ENCODE measurements at places on chromosomes 1 and 21.

GRCh38 chr1:160544647-160545046, 21.6 kb upstream of the SLAMF6 start:
- DNase-seq, result no peak

GRCh38 chr1:88741413-88741812, 57.3 kb downstream of the PKN2 start:
- DNase-seq, result no peak

- no peak for DNase-seq
These were observed 196.6 kb downstream of the MATN1 start for GRCh38 chr1:30526652-30527345.

- DNase-seq, result no peak
These were observed 301.1 kb upstream of the AJAP1 start for GRCh38 chr1:4353090-4353856.

- DNase-seq, result no peak
These were observed 61.1 kb downstream of the GADD45A start for GRCh38 chr1:67745875-67746698.

GRCh38 chr1:243705585-243705984, 144.5 kb downstream of the AKT3 start:
- no peak for DNase-seq

DNA sequence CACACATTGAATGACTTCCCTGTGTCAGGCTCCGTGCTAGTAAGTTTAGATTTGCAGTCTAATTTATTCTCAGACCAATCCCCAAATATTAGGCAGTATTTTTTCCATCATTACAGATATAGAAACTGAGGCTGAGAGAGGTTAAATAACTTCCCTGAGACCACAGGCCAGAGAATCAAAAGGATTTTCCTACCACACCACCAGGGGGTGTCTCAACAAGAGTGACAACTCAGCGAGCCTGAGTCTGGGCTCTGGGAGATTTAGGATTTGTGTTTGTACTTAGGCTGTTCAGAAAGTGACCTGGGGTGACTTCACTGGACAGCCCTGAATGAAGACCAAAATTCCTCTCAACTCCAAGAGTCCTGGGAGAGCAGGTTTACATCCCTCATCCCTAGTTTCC, 13.3 kb upstream of the LCE5A start:
- DNase-seq, result no peak

DNA sequence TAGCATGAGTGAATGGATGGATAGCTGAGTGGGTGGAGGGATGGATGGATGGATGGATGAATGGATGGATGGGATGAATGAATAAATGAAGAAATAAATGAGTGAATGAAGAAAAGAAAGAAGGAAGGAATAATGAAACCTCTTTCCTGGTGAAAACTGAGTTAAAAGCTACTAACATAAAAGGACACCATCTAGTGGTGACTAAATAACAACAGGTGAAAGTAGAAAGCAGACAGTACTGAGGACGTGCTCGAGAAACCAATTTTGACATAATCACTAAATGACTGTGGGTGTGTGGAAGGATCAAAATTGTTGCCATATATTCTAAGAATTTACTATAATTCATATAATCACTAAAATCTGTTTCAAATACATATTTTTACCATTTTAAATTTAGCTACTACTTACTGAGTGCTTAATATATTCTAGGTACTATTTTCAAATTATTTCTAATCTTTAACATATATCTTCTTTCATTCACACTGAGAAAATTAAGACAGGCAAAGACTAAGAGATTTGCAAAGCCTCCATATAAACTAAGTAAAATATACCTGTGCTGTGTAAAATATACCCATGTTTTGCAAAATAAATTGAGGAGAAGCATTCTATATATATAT, 522.9 kb downstream of the LRRIQ3 start:
- peak; percentile 13 for DNase-seq

- DNase-seq, result no peak
These were observed 225.5 kb upstream of the SAMSN1 start for GRCh38 chr21:14771593-14771992.

- DNase-seq, result no peak
These were observed 115.3 kb downstream of the LTN1 start for GRCh38 chr21:28877318-28877884.

DNA sequence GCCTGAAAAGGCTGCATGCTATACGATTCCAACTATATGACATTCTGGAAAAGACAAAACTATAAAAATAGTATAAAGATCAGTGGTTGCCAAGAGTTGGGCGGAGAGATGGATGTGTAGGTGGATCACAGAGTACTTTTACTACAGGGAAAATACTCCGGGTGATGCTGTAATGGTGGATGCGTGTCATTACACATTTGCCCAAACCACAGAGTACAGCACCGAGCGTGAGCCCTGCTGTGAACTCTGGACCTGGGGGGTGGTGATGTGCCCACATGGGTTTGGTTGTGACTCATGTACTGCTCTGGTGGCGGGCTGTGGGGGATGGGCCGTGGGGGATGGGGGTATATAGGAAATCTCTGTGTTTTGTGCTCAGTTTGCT, 162.7 kb upstream of the COL6A1 start:
- peak; percentile 71 for DNase-seq

DNA sequence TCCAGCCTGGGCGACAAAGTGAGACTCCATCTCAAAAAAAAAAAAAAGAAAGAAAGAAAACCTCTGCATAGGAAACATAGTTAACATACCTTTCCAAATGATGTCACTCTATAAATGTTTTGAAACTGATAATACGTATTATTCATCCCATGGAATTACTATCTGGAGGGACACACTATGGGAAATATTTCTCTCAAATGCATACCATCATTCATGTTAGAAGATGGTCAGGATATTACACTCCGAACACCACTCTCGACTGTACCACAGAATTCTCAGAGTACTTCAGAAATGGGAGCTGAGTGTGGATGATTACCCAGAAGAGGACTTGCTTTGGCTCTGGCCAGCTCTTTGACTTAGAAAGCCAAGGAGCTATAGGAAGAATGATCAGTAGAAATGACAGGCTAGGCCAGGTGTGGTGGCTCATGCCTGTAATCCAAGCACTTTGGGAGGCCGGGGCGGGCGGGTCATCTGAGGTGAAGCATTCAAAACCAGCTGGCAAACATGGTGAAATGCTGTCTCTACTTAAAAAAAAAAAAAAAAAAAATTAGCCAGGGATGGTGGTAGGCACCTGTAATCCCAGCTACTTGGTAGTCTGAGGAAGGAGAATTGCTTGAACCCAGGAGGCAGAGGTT, 5.2 kb upstream of the LIN28A start:
- no peak for DNase-seq

GRCh38 chr21:31279214-31279613, 64.8 kb downstream of the TIAM1 start:
- DNase-seq, result no peak

- DNase-seq, result no peak
These were observed 46.8 kb upstream of the PPM1J start for GRCh38 chr1:112761714-112762480.

DNA sequence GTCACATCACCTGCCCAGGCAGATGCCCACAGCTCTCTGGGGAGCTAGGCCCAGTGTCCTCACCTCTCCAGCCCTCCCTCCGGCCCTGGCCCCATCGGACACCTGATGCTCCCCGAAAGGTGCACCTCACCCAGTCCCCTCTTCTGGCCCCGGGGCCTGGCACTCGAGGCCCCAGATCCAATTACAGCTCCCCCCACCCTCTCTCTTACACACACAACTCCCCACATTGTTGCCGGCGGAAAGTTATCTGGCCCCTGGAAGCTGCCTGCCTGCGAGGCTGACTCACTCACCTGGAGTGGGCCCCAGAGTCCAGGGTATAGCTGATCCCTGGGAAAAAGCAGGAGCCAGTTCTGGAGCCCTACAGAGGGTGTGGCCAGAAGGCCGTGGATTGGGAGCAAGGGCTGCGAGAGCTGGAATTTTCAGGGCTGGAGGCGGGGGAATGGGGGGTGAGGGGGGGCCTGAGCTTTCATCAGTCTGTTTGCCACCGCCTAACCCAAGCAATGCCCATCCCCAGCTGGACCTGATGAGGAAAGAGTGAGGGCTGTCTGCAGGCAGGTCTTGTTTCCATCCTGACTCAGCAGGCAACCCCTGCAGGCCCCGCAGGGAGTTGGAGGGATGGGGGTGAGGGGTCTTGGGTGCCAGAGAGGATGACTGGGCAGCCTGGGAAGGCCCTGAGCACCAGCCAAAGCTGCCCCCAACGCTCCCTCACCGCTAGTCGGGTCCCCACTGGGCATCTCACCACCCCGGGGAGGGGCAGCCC, 948 bp downstream of the FBXO2 start:
- peak; percentile 79 for DNase-seq

GRCh38 chr1:94852788-94853187, 32.6 kb downstream of the SLC44A3 start:
- no peak for DNase-seq

- no peak for DNase-seq
These were observed 55.2 kb upstream of the TARBP1 start for GRCh38 chr1:234533975-234534876.

DNA sequence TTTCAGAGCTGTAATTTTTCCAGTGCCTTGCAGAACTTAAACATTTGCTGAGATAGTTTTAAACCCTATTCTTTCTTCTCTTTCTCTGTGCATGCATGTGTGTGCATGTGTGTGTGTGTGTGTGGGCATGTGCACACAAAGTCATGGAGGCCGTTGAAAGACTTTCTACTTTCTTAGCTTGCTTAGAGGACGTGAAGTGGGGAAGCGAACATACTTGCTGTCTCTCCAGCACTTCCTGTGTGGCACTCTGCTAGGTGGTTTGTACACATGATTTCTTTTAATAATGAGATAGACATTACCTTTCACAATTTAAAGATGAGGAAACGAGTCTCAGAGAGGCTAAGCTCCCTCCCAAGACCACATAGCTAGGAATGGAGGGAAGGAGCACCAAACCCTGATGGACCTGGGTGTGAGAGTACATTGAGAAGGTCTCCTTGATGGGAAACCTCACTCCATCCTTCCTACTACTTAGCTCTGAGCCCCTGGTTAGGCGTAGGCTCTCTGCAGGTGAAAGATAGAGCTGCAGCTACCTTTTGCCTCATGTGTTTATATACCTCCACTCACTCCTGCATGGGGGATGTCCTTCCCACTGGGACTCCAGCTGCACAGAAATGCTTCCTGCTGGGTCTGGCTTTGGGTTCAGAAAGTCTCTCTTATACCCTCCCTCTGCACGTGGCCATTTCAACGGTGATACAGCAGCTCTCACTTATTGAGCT, 101.9 kb upstream of the USP24 start:
- no peak for DNase-seq

DNA sequence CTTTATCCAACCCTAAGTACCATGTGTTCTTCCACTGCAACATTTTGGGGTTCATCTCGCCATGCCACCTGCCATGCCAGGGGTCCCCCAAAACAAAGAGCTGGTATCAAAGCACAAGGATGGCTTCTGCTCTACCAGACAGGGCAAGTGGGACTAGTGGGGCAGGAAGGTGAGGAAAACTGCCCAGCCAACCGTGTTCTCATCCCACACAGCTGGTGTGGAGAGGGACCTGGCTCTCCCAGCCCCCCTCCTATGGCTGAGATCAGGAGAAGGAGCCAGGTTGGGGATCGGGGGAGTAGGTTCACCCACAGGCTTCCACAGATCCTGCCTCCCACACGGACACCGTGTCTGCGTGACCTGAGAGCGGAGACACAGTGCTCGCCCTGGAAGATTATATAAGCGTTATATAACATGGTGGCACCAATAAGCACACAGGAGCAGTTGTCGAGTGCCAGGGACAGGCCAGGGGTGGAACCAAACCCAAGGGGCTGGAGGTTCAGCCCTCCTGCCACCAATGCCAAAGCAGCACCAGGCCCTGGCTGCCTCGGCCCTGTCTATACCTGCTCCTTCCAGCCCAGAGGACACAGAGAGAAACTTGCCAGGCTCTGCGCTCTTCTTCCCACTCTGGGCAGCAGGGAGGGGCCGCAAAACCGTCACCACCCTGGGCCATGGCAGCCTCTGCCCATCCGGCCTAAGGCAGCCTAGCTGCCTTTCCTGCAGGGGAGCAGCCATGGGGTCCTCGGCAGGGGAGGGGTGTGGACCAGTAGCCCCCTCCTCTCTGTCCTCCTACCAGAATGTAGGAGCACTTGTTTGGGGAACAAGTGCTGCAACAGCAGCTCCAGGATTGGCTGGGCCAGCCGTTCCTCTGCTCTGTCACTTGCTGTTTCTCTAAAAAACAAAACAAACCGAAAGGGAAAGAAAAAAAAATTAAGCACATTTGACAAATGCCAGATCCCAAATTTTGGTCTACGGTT, 43.5 kb downstream of the CD34 start:
- no peak for DNase-seq

DNA sequence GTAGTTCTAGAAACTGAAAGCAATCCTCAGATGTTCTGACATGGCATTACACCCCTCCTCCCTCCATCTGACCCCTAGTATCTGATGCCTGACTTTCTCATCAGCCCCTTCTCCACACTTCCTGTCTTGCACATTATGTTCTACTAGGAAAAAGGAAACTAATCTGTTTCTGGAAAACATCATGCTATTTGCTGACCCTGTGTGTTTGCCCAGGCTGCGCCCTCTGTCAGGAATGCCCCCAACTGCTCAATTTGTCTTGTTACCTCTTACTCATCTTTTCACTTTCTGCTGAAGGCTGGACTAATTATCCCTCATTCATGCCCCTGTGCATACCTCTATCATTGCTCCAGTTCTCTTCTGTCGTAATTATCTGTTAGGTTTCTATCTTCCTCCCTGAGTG, 37.5 kb upstream of the DAB1 start:
- DNase-seq, result no peak

- DNase-seq, result no peak
These were observed 55.2 kb downstream of the LRRC53 start for GRCh38 chr1:74457253-74457652.

- no peak for DNase-seq
These were observed 82.3 kb downstream of the MRPL37 start for GRCh38 chr1:54282101-54282847.

GRCh38 chr1:228374711-228375577, 31.7 kb downstream of the TRIM11 start:
- DNase-seq, result no peak

DNA sequence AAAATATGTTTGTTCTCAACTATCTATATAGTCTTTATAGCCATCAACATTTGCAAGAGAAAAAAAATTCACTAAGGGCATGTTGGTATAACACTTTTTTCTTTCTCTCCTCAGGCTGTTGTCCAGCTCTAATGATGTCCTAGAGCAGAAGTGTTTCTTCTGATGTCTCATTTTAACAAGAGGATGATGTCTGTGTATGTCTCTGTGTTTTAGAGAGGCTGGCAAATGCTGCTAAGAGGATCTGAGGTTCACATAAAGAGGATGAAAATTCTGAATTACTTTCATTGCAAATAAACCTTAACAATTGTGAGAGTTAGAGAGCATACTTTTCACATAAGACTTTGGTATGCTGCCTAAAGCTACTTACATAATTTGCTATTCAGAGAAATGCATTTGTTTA, 2.6 kb upstream of the BRINP3 start:
- no peak for DNase-seq

- no peak for DNase-seq
These were observed 17.1 kb upstream of the ZBTB21 start for GRCh38 chr21:42027085-42027821.

Measured in urothelium cell line (cell line).